ENCODE measurements at places on chromosomes 3 and 15.

DNA sequence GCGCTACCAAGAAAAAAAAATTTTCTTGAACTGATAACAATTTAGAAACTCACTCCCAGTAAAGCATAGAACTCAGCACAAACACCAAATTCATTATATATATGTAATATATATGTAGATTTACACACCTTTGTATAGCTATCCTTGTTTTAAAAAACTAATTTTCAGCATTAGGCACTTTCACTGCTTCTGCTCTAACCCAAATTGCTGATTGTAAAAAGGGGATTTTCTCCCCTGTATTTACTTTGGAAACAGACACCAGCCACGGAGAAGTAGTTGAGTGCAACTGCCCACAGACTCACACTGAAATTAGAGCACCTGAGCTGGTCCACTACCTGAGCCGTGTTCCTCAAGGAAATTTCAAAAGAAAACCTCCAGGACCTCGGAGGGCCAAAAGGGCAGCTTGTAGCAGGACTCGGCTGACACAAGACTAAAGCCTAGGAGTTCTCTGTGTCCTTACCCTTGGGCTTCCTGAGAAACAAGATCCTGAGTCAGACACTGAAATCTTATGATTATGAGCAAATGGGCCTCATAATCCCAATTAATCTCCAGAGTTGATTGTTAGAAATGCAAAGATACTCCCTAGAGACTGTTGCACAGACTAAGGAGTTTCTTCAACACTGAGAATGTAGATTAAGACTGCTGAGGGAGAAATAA lies 106.0 kb downstream of the TNIK start:
- DNase-seq, result no peak

- no peak for DNase-seq
These were observed 32.7 kb downstream of the FEM1B start for GRCh38 chr15:68310178-68310803.

DNA sequence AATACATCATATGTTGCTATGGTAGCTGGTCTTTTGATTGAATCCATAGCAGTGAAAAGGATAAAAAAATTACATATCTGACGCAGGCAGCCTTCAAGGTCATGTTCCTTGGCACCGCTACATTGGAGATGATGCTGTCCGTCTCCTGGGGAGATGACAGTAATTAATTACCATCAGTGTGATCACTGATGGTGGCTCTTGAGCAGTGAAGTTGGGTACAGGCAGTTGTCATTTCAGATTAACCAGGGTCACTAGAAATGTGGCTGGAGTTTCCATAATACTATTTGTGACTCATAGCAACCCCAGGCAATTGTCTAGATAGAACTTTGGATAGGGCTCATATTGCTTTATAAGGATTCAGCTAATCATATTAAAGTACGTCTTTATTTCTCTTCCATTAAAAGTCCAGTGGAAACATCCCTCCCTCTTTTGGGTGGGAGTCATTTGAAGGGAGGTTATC lies 136.3 kb downstream of the THSD4 start:
- DNase-seq, result no peak

GRCh38 chr3:16392717-16393116 lies 120.8 kb downstream of the RFTN1 start:
- no peak for DNase-seq

DNA sequence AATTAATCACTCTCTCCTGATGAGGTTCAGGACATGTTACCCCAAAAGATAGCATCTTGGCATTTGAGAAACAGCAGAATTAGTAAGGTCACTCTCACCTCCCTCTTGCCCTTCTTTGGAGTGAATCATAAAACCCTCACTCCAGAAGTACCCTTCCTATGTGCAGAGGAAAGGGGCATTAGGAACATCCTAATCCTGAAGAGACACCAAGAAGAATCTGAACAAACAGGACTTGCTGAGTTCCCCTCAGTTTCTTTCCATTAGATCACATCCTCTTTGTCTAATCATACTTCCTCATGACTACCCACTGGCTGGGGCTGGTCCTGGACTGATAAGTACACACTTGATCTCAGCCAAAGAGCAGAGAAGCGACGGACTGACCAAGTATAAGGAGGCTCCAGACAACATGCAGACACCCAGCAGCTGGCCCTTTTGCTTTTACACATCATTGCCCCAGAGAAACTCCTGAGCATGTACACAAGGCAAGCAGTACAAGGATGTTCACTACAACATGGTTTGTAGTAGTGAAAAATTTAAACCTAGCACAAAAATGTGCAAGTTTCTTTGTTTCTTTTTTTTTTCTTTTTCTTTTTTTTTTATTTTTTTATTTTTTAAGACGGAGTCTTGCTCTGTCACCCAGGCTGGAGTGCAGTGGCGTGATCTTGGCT lies 15.0 kb upstream of the TM6SF1 start:
- DNase-seq, result no peak

- DNase-seq, result no peak
These were observed 52.7 kb downstream of the CLDN18 start for GRCh38 chr3:138062626-138063025.

- DNase-seq, result no peak
These were observed 6.3 kb upstream of the EIF5A2 start for GRCh38 chr3:170914690-170915089.

GRCh38 chr3:118075873-118076272 lies 958.8 kb downstream of the IGSF11 start:
- no peak for DNase-seq

- no peak for DNase-seq
These were observed 163.3 kb downstream of the MEX3B start for GRCh38 chr15:81882504-81882903.

DNA sequence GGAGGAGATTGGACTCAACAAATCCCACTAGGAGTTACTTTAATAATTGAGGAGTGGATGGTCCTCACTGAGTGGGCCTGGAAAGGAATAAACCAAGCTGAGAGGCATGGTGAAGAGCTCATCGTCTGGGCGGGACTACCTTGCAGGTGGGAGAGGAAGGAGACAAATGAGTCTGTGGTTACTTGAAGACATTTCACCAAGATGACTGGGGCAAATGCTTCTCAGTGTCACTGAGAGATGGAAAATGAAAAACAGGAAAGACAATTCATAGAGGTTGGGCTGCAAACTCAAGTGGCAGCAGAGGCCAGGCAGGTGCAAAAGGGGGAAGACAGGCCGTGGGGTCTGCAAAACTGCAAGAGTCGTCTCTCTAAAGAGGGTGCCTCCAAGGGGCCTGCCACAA lies 1.5 kb upstream of the ARHGAP31 start:
- no peak for DNase-seq

- DNase-seq, result no peak
These were observed 151.1 kb upstream of the PRR20G start for GRCh38 chr3:127438951-127439350.

DNA sequence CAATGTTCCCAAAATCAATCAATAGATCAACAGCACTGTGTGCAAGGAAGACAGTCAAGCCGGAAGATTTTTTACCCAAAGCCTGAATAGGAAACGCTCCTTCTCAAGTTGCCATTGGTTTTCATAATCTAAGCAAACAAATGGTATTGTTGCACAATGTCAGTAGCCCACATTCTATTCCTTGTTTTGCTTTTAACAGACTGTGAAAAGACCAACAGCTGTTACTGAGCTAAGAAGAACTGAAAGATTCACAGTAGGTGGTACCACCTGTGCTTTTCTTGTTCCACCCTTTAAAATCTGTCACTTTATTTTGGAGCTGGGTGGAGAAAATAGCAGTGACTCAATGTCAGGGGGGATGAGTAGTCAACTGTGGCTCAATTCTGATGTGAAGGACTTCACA lies 357.5 kb upstream of the CADM2 start:
- peak; percentile 48 for DNase-seq

GRCh38 chr15:97966246-97966645 lies 5.7 kb downstream of the ARRDC4 start:
- no peak for DNase-seq

- no peak for DNase-seq
These were observed 655.9 kb downstream of the RBMS3 start for GRCh38 chr3:29936766-29937165.

Data from NCI-H2107 (cell line).